Osteocyte (in vitro differentiated cells): ENCODE measurements at places on chromosomes 7 and 10. TPM values are rescaled to one million over a fixed set of nuclear protein-coding genes. Genes with fewer than 3 reads are reported as not detected.

DNA sequence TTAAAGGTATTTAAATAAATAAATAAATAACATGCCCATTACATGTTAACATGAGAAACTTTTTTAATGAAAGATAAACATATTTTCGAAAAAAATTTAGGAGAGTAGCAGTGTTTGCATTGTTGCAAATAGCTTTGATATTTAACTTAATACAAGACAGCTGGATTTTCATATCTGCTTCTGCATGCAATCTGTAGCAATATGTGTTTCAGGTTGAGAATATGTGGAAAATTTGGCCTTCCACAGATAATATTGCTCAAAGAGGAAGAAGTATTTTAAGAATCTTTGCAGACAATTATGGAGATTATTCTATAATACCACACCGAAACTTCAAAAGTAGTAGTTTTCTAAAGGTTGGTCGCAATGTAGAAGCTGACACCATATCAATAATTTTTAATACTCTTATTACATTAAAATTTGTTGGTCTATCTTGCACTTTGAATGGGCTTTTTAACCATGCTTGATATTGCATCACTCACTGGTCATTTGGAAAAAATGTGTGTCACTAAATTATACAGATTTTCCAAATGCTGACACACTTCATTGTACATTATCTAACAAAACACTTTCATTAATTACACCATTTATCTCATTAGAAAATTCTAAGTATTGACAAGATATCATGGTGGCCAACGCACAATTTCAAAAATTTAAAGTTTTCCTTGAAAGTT, 229.8 kb upstream of the HDAC9 start:
- no peak for DNase-seq

Gene SOSTDC1
- not detected in 2 replicates for total RNA-seq

DNA sequence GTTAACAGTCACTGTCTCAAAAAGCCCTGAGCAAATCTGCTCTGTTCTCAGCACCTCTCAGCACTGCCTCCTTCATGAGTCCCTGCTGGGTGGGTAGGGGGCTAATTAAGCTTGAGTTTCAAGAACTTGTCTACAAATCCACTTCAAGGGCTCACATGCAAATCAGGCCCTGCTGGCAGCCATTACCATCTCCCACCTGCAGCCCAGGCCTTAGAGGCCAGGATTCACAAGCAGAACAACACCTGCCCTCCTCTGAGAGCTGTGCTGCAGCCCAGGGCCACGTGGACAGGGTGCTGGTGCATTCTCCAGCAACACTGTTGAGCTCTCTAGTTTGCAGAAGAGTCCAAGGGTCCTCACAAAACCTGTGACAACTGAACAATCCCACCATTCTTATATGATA, 119.2 kb downstream of the DPP6 start:
- no peak for DNase-seq

Gene ANXA8
- total RNA-seq, result not detected in 2 replicates

- DNase-seq, result no peak
Observed at GRCh38 chr7:102111061-102112041, 175.3 kb upstream of the SH2B2 start.

GRCh38 chr7:37495574-37496184, 47.0 kb upstream of the ELMO1 start:
- no peak for DNase-seq

Gene PRLHR
- not detected in 2 replicates for total RNA-seq

Gene CYP3A7
- total RNA-seq, result not detected in 2 replicates

Gene LRRC4
- 0.29 and 0.70 TPM in 2 replicates for total RNA-seq

DNA sequence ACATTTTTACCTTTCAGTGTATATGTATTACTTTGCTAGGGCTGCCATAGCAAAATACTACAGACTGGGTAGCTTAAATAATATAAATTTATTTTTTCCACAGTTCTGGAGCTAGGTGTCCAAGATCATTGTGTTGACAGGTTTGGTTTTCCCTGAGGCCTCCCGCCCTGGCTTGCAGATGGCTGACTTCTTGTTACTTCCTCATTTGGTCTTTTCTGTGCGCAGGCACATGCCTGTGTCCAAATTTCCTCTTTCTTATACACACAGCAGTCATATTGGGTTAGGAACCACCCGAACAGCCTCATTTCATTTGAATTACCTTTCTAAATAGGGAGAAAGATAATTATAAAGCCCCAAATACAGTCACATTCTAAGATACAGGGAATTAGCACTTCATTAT, 521.6 kb upstream of the SORCS1 start:
- DNase-seq, result no peak

Gene ADARB2
- total RNA-seq, result 35.0 and 38.7 TPM in 2 replicates

GRCh38 chr10:5070648-5071410, 23.4 kb upstream of the AKR1C3 start:
- no peak for DNase-seq

Gene PUS7
- total RNA-seq, result 15.9 and 18.5 TPM in 2 replicates

DNA sequence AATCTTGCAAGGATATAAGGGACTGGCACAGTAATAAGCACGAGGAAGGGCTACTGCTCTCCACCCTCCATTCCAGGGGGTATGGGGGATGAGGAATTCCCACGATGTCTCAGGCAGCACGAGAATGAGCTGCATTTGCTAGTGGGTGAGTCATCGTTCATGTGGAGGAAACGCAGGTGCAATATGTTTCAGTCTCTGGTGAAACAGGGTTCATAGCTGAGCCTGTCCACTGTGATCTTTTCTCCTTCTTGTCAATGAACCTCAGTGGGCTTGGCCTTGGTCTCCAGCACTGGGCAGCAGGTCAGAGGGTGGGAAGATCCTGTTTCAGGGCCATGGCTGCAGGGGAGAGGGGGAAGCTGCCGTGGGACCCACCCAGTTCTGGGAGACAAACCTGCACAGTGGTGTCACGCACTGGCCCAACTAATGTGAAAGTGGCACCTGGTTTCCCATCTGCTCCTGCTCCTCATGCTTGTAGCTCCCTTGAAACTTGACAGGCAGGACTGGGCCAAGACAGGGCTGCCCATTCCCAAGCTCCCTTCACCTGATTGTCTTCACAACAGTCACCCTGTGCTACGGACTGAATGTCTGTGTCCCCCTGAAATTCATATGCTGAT, 181.9 kb downstream of the USP6NL start:
- no peak for DNase-seq

DNA sequence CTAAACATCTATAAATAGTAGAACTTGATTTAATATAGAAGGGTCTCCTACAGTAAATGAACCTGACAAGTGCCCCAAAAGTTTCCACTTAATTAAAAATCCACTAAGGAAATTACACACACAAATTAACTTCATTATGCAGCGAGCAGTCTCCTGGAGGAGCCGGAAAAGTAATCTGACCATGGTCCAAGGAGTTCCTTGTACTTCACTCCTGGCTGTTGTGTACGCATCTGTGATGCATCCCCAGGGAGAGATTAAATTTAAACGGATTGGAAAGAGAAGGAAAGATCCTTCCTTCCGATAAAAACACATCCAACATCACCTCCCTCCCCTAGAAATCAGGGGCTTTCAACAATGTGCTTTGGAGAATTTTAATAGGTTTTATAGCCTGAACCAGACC, 85.5 kb downstream of the PARD3 start:
- no peak for DNase-seq

- DNase-seq, result no peak
Observed at GRCh38 chr7:98420966-98421612, 20.2 kb upstream of the BAIAP2L1 start.

DNA sequence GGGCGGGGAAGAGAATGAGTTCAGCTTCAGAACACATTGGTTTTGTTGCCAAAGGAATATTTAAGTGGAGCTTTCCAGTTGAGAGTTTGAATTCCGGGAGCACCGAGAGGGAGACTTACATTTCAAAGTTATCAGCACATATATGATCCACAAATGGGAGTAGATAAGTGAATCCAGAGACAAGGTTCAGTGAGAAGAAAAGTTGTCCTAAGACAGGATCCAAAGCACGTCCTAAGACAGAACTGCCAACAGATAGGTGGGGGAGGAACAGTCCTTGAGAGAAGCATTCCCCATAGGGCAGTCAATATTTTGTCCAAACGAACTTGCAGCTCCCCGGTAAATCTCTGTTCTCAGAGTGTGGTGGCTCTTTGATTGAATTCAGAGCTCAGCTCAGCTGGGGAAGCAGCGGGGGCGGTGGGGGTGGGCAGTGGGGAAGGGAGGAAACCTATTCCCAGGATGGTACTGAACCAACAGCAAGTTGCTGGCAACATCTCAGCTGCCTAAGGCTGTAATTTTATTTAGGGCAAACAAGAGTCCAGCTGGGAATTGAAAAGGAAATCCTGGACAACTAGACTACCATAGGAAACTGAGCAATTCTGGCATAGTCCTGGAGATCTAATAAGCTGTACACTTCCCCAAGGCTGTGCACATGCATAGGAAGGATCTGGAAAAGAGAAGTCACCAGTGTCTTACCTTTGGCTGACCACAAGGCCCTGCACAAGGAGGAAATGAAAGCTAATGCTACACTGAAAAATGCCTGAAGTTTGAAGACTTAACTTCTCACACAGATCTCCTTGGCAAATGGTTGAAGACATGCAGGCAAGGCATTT, 94.2 kb upstream of the CXCL12 start:
- no peak for DNase-seq

GRCh38 chr10:113610631-113611601, 52.9 kb downstream of the NRAP start:
- no peak for DNase-seq

Gene PRKG1
- 10.5 and 10.8 TPM in 2 replicates for total RNA-seq

GRCh38 chr7:132362059-132362458, 214.2 kb downstream of the PLXNA4 start:
- DNase-seq, result no peak

Gene CCDC7
- total RNA-seq, result 12.5 and 12.6 TPM in 2 replicates

DNA sequence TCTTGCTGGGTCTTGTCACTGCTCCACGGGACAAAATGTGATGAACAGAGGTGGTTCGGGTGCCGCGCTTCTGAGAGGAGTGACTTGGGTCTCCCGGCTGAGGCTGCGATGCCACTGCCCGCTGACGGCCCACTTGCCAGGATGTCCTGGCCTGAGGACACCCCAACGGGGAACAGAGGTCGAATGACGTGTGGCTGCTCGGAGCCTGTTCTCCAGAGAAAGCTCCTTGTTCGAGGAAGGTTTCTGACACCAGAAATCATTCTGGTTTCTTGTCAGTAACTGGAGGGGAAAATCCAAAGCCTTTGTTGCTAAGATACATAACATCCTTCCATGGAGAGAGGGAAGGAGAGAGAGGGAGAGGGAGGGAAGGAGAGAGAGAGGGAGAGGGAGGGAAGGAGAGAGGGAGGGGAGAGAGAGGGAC, 236.4 kb downstream of the WDR37 start:
- peak; percentile 71 for DNase-seq

DNA sequence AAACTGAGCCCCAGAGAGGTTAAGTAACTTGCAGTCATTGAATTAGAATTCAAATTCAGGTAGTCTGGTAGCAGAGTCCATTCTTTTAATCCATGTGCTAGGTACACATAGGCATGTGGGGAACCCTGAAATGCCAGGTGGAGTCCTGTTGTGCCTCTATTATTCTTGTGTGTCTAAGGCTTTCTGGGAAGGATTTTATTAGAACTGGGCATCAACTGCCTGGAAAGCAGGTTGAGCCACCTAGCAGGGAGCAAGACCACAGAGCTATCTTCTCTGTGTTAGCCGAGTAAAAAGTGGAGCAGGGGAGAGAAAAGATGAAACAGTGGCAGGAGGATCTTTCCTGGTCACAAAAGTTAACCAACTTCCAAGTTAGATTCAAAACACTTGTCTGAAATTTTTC, 494.6 kb downstream of the LRMDA start:
- peak; percentile 15 for DNase-seq

DNA sequence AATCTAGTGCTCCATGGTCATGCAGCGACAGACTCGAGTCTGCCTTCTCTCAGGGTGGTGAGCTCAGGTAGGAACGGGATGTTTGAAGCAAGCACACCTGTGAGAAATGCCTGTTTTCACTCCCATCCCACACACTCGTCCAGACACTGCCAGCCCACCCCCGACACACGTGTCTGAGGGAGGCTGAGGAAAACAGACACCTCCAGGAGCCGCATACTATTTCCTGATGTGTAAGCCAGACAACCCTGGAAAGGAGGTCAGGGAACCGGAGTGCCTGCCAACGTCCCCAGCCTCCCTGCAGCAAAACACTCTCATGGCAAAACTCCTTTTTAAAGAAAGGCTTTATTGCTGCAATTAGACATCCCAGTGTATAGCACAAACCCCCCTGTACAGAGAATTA, 80.2 kb downstream of the ALOX5 start:
- DNase-seq, result no peak

Gene POR
- total RNA-seq, result 62.1 and 74.0 TPM in 2 replicates

- peak; percentile 75 for DNase-seq
Observed at GRCh38 chr7:157485361-157485831, 148.6 kb downstream of the DNAJB6 start.
